ENCODE measurements at places on chromosomes 3 and 15. TPM values are rescaled to one million over a fixed set of nuclear protein-coding genes. Genes with fewer than 3 reads are reported as not detected.

GRCh38 chr3:113730550-113730949 is 15.5 kb downstream of the NAA50 start:
- no peak for DNase-seq

The CD86 gene
- total RNA-seq = 4.8 TPM

DNA sequence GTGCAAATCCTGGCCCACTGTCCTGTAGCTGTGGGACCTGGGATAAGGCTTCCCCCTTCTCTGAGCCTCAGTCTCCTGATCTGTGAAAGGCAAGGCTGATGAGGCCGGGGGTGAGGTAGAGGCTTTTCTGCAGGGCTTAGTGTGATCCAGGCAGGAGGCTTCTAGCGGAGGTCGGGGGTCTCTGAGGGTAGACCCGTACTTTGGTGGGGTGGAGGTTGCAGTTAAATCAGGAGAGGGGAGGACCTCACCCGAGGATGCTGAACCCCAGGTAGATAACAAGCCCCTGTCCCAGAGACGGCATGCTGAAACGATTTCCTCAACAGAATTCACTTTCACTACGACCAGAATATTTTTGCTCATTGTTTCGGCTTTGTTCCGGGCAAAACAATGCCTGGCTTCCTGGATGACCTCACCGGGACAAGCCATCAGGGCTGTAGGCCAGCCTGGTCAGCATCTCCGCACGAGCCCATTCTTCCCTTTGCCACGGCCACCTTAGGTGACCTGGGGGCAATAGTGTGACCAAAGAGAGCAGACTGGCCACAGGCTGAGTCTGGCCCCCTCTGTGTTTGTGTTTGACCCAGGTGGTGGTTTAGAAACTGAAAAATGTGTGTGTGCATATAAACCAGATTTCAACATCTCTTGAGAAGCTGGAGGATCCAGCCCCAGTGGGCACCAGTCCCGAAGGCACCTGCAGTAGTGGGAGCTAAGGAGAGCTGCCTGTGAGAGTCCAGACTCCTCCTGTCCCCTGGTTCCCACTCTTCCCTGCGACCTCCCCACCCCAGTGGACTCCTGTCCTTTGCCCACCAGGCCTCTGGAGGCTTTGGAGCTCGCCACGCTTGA is 33.0 kb downstream of the SLC6A6 start:
- DNase-seq = no peak

The DNAH12 gene
- 2.3 TPM for total RNA-seq

GRCh38 chr3:170201527-170201926 is 20.0 kb upstream of the PHC3 start:
- DNase-seq = no peak

- DNase-seq = no peak
These were observed 35.8 kb downstream of the HAPLN3 start for GRCh38 chr15:88859550-88859949.

DNA sequence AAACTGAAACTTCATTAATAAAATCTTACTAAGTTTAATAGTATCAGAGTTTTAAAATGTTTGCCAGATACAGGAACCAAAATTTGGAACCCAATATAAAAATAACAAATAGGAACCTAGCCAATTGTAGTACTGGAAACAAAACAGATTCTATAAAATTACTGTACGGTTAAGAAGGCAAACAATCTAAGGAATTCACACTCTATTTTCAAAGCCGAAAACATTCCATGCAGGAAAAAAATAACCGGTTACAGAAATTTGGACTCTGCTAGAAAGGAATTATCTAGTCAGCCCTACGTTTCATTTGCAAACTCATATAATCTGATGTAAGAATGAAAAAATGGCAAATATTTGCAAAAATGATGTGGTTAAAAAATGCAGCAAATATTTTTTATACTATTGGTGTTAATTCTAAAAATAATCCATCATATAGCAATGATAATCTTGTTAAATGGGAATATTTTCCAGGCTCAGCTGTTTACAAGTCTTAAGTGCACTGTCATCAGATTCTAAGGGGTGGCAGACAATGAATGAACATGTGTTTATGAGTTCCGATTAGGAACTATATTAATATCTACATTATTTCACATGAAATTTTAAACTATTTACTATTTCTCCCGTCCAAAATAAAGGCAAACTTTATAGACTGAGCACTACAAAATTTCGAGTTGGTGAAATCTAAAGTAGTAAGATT is 58.1 kb downstream of the DCBLD2 start:
- DNase-seq = no peak

- DNase-seq = no peak
These were observed 28.6 kb downstream of the SLC27A2 start for GRCh38 chr15:50210462-50211157.

The TM4SF1 gene
- total RNA-seq = 54.9 TPM

- no peak for DNase-seq
These were observed 210.4 kb upstream of the ZBTB20 start for GRCh38 chr3:115357456-115357855.

DNA sequence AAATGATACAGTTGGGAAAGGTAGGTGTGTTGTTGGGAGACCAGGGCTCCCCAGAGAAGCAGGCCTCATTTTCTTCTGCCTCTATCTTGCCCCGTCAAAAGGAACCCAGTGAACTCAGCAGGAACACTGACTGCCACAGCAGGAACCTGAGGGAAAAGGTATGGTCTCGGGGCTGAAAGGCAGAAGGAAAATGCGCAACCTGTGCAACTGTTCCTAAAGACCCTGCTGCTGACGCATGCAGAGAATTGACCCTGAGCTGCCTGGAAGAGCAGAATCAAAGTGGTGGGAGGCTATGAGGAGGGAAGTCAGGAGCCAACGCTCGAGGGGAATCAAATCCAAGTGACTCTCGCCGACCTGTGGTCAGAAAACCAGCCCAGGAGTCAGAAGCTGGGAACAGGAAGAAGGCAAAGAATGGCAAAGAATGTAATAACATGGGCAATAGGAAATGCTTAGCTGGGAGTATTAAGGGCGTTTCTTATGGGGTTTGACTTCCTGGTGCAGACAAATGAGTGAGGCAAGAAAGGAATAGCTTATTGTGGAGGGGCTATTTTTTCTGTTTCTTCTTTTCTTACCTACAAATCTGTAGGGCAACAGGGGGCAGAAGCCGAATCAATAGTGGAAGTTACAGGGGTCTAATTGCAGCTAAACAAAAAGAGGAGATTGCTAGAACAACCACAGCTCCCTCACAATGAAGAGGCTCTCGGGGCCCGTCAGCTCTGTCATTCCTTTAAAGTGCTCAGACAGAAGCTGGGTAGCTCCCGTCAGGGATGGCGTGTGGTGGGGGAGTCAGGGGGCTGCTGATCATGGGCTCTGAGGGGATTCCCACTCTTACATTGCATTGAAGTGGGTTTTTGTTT is 65.4 kb upstream of the DLG1 start:
- no peak for DNase-seq

The SLC28A1 gene
- total RNA-seq = not detected

DNA sequence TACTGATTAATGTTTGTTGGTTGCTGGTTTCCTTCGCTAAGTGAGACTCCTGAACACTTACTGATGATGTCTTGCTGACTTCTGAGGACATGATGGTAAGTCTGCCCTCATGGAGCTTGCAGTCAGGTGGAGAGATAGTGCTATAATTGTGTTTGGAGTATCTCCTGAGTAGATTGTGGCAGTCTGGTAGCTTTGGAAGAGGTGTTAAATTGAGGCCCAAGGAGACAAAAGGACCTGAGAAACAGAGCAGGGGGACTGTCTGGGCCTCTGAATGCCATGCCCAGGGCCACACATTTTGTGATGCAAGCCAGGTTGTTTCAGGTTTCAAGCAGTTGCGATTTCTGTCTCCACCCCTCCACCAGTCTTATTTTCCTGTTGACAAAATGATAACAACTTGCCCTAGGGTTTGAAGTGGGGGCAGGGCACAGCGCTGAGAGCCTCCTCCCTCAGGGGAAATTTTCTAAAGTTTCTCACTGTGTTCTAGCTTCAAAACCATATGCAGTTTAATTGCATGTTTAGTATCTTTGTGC is 16.7 kb downstream of the SMAD3 start:
- DNase-seq = no peak

GRCh38 chr3:56979791-56980190 is 80.7 kb upstream of the SPATA12 start:
- no peak for DNase-seq

GRCh38 chr3:119258915-119259314 is 18.2 kb upstream of the B4GALT4 start:
- no peak for DNase-seq

DNA sequence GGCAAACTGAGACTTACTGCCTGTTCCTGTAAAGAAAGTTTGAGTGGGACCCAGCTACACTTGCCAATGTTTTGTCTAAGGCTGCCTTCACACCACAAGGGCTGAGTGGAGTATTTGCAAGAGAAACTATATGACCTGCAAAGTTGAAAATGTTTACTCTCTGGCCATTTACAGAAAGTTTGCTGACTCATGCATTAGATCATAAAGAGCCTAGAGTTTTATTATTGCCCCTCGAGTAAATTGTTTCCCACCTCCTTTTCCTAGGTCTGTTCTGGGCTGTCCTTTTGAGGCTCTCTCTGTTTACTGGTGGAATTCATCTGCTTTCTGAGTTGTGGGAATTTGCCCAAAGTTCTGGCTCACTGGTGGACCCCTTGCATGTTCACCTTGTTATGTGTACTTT is 6.7 kb upstream of the PROK2 start:
- DNase-seq = no peak

DNA sequence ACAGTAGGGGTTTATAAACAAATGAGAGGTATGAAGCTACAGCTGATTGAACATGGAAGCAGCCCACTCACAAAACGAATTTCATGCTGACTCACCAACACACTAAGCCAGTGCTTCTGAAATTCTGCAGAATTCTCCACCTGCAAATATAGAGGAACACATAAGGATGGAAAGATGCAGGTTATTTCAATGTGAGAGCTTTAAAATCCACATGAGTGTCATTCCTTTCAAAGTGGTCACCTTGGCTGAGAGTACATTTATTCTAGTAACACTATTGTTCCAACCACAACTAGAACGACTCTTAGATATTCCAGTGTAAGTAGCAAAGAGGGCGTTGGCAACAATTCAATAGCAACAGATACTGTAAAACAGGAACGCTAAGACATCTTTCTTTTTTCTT is 189.9 kb upstream of the TSC22D2 start:
- no peak for DNase-seq

The GLDN gene
- 0.36 TPM for total RNA-seq

The VWA5B2 gene
- total RNA-seq = 0.53 TPM

DNA sequence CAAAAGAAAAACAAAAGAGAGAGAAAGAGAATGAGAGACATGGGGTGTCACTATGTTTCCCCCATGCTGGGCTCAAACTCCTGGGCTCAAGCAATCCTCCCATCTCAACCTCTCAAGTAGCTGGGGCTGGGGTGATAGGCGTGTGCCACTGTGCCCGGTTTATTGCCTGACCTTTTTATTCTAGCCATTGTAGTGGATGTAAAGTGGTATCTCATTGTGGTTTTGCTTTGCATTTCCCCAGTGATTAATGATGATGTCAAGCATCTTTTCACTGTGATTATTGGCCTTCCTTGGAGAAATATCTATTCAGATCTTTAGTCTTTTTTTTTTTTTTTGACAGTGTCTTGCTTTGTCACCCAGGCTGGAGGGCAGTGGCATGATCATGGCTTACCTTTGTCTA is 37.7 kb upstream of the GK5 start:
- no peak for DNase-seq

- DNase-seq = no peak
These were observed 203.7 kb upstream of the ZNF385D start for GRCh38 chr3:21954709-21955108.

DNA sequence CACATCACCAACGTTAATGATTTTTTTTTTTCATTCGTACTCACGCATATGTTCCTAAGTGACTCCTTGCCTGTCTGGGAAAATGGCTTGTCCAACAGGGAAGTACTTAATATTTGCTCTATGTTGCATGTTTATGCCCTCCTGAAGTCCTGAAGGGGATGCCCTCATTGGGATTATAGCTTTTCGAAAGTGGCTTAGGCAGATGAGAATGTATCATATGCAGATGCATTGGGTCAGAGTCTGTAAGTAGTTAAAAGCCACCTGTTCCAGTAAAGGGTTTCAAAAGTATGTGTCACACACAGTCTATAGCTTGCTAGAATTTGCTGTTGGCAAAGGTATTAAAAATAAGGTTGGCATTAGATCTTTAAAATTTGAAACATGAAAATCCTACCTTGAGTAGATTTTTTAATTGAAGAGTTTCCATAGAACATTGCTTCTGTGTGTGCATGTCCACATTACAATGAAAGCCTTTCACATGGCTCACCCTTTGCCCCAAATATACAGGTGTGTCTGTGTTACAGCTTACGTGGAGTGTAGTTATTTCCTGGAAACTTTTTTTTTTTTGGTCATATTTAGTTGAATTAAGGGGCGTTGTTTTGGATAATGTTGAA is 2.1 kb downstream of the ABHD17C start:
- no peak for DNase-seq

The STRA6 gene
- 2.8 TPM for total RNA-seq

The GABRR3 gene
- total RNA-seq = not detected

The BTLA gene
- total RNA-seq = not detected

The CEP19 gene
- total RNA-seq = 1.9 TPM

The APEH gene
- total RNA-seq = 60.6 TPM

The DYNC1LI1 gene
- total RNA-seq = 21.0 TPM

- DNase-seq = no peak
These were observed 205.5 kb upstream of the TGFBR2 start for GRCh38 chr3:30400926-30401325.

DNA sequence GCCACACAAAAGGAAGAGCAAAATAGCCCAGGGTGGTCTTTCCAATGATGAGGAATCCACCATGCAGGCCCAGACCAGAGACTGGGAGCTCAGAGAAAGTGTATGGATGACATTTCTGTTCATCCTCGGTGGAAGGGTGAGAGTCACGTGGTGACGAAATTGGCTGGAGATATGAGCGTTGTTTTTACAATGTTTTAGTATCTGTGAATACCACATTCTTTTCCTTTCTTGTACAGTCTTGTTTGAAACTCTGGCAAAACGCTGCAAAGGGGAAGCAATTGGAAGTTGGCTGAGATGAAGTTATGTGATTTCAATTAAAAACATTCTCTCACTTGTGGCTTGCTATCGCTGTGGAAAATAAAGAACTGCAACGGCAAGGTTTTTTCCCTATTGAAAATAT is 137.5 kb downstream of the MAGI1 start:
- DNase-seq = no peak

DNA sequence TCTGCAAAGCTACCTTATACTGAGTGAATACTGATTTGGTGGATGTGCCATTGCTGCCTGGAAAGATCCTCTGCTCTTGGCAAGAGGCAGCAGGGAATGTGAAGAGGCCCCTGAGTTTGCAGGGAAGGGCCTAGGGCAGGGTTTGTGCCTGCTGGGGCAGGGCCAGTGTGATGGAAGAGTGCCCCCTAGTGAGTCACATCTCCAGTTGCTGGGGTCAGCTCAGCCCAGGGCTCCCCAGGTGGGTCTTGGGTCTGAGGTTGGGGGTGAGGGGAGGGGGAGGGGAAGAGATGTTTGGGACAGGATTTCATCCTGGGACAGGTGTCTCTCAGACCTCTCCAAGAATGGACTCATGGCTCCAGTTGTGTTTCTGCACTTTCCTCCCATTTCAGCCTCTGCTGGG is 4.1 kb upstream of the AMOTL2 start:
- peak; percentile 42 for DNase-seq

The SIDT1 gene
- 4.0 TPM for total RNA-seq

GRCh38 chr15:43868406-43868805 is 41.6 kb downstream of the WDR76 start:
- no peak for DNase-seq

GRCh38 chr3:8312685-8313084 is 188.9 kb upstream of the LMCD1 start:
- DNase-seq = no peak
